ENCODE measurements at places on chromosomes 7 and 10.

DNA sequence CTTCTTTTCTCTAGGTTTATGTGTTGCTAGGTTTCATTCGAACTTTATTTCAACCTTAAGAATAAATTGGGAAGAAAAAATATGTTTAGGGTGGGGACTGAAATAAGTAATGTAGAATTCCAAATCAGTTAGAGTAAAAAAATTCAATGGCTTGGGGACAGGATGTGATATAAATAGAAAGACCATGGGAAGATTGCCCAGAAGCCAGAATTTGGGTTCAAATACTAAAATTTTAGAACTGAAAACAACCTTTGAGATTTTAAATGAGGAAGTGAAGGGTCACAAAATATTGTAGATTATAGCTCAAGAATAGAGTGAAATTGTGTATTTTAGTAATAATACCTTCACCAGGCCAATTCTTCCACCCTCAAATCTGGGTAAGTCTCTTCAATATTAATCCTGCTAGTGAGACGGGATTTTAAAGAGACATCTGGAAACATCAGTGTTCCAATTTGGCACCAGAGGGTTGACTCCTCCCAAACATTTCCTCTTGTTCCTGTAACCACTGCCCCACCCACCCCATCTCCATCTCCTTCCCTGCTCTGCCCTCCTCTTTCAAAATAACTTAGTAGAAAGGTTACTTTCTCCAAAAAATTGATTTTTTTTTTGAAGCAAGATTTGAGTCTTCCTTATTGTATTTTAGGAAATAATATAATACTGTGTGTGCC, 51.3 kb upstream of the FAM3C start:
- no peak for DNase-seq

DNA sequence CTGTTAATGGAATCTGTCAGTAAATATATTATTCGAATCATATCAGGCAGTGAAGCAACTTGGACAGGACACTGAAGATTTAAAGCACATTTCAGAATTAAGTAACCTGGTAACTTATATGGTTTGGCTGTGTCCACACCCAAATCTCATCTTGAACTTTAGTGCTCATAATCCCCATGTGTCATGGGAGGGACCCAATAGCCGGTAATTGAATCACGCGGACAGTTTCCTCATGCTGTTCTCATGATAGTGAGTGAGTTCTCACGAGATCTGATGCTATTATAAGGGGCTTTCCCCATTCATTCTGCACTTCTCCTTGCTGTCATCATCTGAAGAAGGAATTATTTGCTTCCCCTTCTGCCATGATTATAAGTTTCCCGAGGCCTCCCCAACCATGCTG, 83.2 kb upstream of the COL1A2 start:
- DNase-seq = no peak

GRCh38 chr7:5452937-5453540, 29.4 kb upstream of the TNRC18 start:
- no peak for DNase-seq

- DNase-seq = no peak
Observed at GRCh38 chr7:114293289-114294012, 121.2 kb upstream of the FOXP2 start.

DNA sequence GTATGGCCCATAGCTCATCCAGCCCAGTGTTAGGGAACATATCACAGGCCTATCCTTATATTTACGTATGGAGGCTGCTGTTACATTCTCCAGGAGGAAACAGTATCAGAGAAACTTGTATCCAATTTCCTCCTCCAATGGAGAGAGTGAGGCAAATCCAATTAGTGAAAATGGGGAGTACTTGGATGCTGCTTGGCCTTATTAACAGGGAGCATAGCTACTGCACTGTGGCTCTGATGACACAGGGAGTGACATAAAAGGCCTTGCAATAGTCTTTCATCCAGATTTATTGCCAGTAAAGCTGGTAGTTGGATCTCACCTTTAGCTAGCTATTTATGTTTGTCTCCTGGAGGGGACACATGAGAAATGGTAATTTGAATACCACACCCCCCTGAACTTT, 313.2 kb upstream of the MTPN start:
- DNase-seq = no peak

DNA sequence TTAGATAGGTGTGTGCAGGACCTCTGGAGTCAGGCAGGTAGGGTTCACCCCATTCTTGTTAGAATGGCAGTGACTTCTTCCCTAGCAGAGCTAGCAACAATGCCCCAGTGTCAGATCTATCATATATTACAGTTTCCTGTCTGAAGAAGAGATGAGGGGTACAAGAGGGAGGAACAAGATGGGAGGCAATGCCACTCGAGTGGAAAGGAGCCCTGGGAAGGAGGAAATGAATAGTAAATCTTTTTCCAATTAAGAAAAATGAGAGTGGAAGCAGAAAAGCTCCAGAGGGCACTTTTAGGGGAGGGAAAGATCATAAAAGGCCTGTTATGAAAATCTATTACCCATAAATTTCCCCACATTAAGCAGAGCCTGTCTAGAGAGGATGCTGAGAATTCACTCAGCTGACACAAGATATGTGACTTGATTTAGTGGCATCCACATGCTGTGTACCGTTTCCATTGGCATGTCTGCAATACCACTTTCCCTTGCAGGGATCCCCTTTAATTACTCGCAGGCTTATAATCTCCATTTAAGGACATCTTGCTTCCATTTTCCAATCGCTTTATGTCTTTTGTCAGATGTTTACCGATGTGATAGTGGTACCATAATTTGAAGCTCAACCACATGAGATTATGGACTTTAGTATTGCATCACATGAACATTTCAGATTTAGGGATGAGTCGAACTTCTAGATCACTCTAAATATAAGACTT, 70.0 kb upstream of the AGBL3 start:
- DNase-seq = no peak

DNA sequence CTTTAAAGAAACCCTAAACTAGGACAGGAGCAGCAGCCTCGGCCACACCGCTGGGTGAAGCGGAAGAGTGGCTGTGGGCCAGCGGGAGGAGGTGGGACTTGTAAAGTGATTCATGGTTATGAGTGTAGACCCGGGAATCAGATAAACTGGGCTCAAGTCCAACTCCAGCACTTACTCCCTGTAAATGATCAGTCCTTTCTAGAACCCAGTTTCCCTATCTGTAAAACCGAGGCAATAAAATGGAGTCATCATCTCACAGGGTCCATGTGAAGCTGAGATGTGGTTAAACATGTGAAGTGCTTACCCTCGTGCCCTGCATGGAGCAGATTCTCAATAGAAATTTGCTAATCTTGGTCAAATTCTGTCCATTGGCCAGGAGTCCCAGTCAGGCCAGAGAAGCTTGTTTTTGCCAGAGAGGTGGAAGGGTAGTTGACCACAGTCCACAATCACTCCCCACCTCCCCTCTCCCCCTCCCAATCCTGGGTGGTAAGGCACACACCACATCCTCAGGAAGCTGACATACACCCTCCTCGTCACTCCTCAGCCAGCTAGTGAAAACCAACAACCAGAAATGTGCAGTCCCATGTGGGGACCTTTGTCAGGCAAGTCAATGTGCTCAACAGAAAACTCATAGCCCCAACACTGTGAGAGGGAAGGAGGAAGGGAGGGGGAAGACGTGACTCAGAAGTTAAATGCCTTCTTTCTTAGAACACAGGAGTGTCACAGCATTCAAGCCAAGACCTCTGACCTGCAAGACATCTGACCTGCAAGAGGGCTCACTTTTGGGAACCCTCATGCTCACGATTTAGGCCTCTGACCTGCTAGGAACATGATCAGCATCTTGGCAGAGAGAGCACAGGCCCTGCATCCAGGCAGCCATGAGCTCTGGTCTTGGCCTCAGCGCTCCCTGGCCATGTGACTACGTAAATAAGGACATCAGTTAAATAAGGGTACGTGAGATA, 145.1 kb downstream of the PLXNA4 start:
- peak; percentile 18 for DNase-seq

GRCh38 chr7:35316549-35316948, 62.6 kb upstream of the TBX20 start:
- DNase-seq = no peak

- no peak for DNase-seq
Observed at GRCh38 chr10:6579183-6579903, 733 bp downstream of the PRKCQ start.

GRCh38 chr10:79339266-79339665, 8.0 kb upstream of the PPIF start:
- no peak for DNase-seq

DNA sequence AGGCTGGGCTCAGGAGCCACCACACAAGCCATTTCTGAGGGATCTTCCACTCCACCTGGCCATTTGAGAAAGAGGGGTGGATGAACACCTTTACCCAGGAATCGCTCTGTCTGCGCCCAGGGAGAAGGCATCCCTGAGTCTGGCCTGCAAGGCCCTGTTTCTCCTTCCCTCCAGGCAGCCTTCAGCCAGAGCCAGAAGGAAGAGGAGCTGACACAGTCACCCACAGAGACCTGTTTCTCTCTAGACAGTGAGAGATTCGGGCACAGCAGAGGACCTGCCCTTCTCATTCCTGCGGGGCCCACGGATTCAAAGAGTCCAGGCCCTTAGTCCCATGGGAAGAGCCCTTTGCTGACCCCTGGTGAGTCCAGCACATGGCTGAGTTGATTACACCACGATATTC, 127.5 kb upstream of the TNS3 start:
- DNase-seq = no peak

DNA sequence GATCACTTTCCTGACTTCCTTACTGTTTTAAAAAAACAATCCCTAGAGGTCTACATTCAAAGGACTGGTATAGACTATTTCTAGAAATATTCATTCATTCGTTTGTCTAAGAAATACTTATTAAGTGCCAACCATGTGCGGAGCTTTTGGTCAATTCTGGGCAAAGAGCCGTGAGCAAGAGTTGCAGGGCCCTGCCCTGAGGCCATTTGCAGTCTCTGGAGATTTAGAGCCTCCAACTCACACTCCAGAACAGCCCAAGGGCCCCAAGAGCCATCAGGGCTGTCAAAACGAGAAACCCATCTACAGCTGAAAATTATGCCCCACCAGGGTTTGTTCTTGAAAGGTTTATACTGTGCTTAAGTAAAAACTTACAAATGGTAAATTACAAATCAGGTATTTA, 16.2 kb downstream of the WDR91 start:
- no peak for DNase-seq

DNA sequence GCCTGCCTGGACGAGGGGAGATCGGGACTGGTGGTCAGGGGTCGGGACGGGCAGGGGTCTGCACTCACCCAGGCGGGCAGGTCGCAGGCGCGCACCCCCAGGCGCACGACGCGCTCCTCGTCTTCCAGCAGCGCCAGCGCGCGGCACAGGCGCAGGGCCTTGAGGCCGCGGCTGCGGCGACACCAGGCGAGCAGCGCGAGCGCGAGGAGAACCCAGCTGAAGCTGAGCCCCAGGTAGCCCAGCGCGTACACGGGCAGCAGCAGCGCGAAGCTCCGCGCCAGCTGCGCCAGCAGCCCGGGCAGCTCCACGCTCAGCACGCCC, 328 bp downstream of the ESYT2 start:
- DNase-seq = peak; percentile 51

DNA sequence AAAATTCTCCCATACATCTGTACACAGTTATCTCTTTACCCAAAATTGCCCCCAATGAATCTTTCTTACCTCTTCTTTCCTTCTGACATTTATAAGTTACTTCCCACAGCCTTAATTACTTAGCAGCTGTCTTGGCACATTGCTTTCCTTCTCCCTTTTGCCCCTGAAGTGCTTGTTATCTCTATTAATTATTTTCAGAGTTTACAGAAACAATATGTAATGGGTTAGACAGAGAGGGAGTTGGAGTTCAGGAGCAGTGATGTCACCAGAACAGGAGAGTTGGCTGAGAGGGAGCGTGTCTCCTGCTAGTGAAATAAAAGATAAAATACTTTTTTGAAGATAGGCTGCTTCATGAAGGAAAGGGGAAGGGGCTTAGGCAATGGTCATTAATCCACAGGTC, 57.4 kb downstream of the ITGB8 start:
- DNase-seq = no peak

DNA sequence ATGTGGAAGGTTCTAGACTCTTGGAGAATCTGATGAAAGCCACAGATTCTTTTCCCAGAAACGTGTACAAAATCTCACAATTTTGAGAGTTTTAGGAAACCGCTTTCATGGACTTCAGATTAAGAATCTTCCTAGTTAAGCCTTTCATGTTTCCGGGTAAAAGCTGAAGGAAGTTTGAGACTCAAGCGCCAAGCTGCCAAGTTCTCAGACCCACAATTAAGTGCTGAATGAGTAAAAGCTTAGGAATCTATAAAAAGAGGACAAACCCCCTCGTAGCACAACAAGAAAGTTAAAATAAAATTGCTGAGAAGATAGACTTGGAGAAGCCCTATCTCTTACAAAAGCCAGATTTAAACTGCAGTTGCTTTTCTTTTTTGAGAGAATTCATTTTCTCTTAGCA, 99.6 kb downstream of the ST8SIA6 start:
- DNase-seq = no peak

DNA sequence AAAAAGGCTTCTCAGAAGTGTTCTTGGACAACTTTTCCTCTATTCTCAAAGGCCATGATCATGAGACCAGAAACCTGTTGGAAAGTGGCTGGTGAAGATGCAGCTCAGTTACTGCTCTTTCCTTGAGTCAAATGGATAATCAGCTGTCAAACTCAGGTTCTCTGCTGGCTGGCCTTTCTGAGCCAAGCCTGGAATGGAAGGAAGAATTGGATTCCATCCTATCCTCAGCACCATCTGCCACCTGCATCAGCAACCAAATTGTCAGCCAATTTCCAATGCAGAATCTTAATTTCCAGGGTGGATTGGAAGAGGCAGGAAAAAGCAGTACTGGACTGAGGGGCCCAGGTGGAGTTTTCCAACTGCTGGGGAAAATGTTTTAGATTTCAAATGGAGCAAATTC, 631.7 kb downstream of the KCNMA1 start:
- no peak for DNase-seq

GRCh38 chr7:137354396-137354795, 10.9 kb upstream of the PTN start:
- DNase-seq = no peak

DNA sequence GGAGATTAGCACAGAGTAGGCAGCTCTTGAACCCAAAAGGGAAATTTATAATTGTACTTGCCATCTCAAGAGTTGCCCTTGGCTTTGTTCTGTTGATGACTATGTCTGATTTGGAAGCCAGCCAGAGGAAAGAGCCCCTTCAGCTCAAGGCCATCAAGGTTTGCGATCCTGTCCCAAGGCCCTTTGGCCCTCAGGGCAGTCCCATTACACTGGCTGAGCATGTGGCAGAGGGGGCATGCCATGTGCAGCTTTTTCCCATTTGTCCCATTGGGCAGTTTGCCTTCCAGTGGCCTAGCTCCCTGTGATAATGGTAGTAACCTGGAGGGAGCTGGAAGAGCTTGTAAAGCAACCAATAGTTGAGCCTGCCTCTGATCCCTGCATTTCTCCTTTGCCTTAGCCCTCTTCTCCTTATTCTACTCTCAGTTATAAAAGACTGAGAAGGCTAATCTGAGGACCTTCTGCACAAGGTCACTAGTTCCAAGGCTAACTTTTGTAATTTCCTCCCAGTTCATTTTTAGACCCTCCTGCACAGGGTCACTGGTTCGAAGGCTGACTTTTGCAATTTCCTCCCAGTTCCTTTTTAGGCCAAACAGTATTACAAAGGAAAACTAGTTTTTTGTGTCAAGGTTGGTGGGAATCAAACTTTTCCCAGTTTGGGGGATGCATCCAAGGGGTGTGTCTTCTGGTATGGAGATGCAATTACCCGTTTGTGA, 31.0 kb upstream of the ARHGAP12 start:
- DNase-seq = no peak

GRCh38 chr7:80763289-80763688, 124.8 kb downstream of the CD36 start:
- DNase-seq = no peak

- peak; percentile 94 for DNase-seq
Observed at GRCh38 chr10:46030091-46030937, at the start of gene NCOA4. NCOA4 (minus strand) TSS chr10:46030623; CDS start chr10:46016680, 13,943 bp downstream.

All from activated T-cell treated with anti-CD3 and anti-CD28 coated beads for 1 hour (primary cell).